ENCODE measurements at places on chromosomes 7 and 10. TPM values are rescaled to one million over a fixed set of nuclear protein-coding genes. Genes with fewer than 3 reads are reported as not detected.

The IFIT1 gene
- total RNA-seq, result 26.9 TPM

The RBM20 gene
- 7.7 TPM for total RNA-seq

The SIRT1 gene
- 6.6 TPM for total RNA-seq

The VWDE gene
- total RNA-seq, result 4.1 TPM

The ABCB4 gene
- 0.03 TPM for total RNA-seq

The HTR5A gene
- total RNA-seq, result not detected

The SLC13A4 gene
- total RNA-seq, result not detected

The RBP4 gene
- not detected for total RNA-seq

The CDC14C gene
- total RNA-seq, result not detected

The BTBD16 gene
- total RNA-seq, result 0.88 TPM

The PLAC9 gene
- not detected for total RNA-seq

The KNDC1 gene
- total RNA-seq, result 1.1 TPM

The CALHM1 gene
- not detected for total RNA-seq

The EPHA1 gene
- total RNA-seq, result not detected

The CPN1 gene
- not detected for total RNA-seq

The ENKUR gene
- not detected for total RNA-seq

The ADGRA1 gene
- total RNA-seq, result not detected

The TMEM229A gene
- total RNA-seq, result not detected

The ZMIZ1 gene
- total RNA-seq, result 24.1 TPM

The AGAP3 gene
- total RNA-seq, result 33.8 TPM

The DNAJC2 gene
- 17.8 TPM for total RNA-seq

The CNPY4 gene
- 9.5 TPM for total RNA-seq

The EVX1 gene
- total RNA-seq, result not detected

The NAT16 gene
- not detected for total RNA-seq

The ZCWPW1 gene
- 5.9 TPM for total RNA-seq

The SVOPL gene
- not detected for total RNA-seq

The NUTM2D gene
- 2.1 TPM for total RNA-seq

The FAM13C gene
- total RNA-seq, result not detected

The FAM25C gene
- total RNA-seq, result not detected

The CNPY1 gene
- total RNA-seq, result not detected

The LRRC61 gene
- 54.9 TPM for total RNA-seq

The ZNF365 gene
- total RNA-seq, result 10.1 TPM

The GBX1 gene
- not detected for total RNA-seq

The MALRD1 gene
- total RNA-seq, result not detected

The FAM131B gene
- not detected for total RNA-seq

The OR2A42 gene
- total RNA-seq, result not detected

The HSPA12A gene
- 18.1 TPM for total RNA-seq

The GFRA1 gene
- total RNA-seq, result 8.2 TPM

The FAM200A gene
- 4.1 TPM for total RNA-seq

The CTAGE8 gene
- total RNA-seq, result 1.3 TPM
